Ureter (tissue), 1 donor: ENCODE measurements at places on chromosomes 4 and X.
A peak's percentile ranks its signal among the peaks of the same experiment; 100 is the strongest.

GRCh38 chr4:47040828-47041227, 9.5 kb downstream of the GABRB1 start:
- no peak for DNase-seq

DNA sequence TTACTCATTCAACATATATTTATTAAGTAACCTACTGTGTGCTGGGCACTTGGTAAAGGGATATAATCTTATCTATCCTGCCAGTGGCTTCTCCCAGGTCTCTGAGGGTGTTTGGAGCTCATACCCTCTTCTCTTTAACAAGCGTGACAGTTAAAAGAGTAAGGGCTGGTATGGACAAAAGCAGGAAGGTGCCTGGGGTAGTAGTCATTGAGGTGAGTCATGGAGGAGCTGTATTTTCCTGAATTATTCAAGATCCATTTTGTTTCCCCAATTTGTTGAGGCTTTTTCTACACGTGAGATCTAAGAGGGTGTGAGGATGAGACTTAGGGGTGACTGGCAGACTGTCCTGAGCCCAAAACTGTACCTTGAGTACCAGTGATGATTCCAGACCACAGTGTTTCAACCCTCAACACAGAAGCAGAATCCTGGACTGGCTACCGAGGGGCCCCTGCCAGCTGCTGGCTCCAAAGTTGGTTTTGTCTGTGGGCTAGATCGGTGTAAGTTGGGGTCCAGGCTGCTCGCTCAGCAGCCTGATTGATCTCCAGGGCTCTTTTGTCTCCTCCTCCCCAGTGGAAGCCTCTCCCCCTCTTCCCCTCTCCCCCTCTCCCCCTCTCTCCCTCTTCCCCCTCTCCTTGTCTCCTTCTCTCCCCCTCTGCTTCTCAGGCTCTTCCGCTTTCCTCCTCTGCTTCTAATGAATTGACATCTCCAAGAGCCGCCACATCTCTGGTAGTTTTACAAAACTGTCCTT, at the start of gene DRP2:
DRP2 (plus strand) TSS at position 671 of the 748 bp plus-strand sequence. CDS start 11,862 bp downstream, outside the sequence.
- DNase-seq, result no peak

- DNase-seq, result no peak
Observed at GRCh38 chrX:21661316-21661715, 3.2 kb upstream of the KLHL34 start.

DNA sequence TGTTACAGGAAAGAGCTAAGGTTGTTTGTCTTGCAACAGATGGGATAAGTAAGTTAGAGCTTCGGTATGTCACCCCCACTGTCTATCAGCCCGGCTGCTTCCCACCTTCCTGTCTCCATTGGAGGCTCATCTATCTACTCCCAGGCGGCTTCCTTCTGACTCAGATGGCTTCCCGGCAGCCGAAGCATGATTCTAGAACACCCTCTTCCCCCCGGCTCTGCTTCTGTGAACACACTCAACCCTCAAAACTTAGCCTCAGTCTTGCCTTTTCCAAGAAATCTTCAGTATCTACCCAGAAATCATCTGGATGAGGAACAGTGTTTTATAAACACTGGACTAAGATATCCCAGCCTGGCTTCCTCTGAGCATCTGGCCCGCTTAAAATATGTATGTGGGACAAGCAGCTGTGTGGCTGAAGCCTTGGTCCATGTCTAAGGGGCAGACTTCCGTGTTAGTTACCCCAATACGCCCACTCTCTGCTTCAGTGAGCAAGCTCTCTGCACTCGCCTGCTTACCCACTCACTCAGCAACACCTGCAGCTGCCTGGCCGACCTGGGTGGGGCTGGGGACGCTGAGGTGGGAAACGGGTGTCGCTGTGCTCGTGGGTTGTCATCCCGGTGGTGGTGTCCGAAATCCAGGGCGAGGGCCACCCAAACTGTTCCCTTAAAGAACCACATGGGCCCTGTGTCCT, 12.0 kb upstream of the SLC2A9 start:
- no peak for DNase-seq

- peak; percentile 48 for DNase-seq
Observed at GRCh38 chrX:129980540-129981199, 1.8 kb upstream of the BCORL1 start.

- DNase-seq, result no peak
Observed at GRCh38 chr4:71768123-71768522, 15.8 kb downstream of the GC start.

DNA sequence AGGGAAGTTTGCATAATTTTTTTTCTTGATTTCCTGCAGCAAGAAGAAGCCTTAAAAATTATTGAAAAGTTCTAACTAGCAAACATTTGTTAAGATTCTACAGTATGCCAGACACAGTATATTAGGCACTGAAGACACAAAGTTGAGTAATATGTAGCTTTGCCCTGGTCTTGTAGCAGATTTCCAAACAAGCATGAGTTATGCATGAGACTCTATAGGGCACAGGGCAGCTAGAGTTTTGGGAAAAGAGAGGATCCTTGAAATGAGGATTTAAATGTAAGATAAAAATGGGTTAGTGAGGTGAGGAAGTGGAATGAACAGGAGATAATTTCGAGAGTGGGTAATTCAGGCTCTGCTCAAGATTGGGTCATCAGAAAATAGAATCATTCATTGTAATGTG, 8.6 kb upstream of the GPRIN3 start:
- no peak for DNase-seq

DNA sequence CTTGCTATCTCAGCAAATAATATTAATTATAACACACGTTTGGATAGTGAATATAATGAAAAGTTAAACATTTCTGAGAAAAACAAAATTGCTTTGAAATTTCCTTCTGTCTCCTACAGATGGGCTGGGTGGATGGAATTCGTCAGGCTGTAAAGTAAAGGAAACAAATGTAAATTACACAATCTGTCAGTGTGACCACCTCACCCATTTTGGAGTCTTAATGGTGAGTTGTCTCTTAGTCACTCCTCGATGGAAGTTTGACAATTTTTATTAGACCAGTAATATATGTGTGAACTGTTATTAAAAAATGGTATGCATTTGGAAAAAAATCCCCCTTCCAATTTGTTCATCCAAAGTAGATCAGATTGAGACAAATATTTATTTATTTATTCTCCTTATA, 92.5 kb upstream of the BRS3 start:
- DNase-seq, result no peak

DNA sequence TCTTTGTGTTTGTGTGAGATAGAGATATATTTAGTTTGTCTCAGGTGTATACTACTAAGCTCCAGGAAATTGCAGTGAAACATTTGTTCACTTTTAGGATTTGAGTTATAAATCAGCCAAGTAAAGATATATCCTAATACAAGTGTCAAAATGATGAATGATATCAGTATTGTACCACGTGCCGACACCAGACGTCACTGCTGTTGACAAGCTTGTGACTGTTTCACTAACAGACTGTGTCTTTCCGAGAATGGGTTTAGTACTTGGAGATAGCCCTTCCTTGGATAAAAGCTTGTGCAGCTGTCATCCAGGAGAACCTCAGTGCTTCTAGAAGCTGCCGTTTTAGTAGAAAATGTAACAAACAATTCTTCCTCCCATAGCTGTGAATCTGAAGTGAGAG, 343.3 kb downstream of the FBXO8 start:
- no peak for DNase-seq

- DNase-seq, result no peak
Observed at GRCh38 chr4:148207068-148207467, 235.1 kb downstream of the NR3C2 start.

DNA sequence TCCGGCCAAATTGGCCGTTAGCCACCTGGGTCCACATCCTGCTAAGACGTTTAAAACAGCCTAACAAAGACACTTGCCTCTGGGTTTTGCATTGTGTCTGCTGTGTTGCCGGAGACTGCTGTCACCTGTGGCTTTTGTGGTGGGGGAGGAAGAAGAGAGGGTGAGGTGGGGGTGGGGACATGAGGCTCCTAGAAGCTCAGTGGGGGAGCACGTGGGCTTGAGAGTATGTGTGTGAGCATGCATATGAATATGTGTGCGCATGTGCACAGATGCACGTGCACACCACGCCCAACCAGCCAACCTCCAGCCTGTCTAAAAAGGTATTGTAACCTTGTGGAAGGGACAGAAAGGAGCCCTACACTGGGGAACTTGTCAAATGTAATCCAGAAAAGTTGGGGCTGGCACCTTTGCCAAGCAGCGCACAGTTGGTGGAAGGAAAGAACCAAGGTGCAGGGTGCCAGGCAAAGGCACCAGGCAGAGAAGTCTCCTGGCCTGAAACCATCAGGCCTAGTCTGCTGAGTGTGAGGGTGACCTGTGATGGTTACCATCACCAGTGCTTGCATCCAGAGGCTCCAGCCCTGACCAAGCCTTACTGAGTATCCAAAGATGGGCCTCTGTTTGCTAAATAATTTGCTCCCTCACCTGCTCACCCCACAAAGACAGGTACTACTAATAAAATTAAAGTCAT, 10.1 kb upstream of the SASH3 start:
- DNase-seq, result no peak

DNA sequence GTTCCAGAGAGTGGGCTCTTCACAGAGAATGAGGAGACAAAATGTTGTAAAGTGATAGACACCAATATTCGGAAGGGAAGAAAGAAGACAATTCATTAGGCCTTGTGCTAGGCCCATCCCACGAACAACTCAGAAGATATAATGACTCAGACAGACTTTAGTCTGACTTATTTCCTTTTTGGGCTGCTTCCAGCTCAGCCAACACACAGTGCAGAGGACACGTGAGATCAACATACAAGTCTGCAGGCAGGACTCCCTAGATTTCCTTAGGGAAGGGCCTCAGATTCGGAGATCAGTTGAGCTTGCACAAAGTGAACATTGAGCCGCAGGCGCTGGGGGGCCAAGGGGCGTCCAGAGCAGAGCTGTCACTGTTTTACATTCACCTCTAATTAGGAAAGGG, 290.7 kb upstream of the TENM3 start:
- DNase-seq, result no peak

GRCh38 chr4:148375584-148375983, 66.6 kb downstream of the NR3C2 start:
- no peak for DNase-seq

DNA sequence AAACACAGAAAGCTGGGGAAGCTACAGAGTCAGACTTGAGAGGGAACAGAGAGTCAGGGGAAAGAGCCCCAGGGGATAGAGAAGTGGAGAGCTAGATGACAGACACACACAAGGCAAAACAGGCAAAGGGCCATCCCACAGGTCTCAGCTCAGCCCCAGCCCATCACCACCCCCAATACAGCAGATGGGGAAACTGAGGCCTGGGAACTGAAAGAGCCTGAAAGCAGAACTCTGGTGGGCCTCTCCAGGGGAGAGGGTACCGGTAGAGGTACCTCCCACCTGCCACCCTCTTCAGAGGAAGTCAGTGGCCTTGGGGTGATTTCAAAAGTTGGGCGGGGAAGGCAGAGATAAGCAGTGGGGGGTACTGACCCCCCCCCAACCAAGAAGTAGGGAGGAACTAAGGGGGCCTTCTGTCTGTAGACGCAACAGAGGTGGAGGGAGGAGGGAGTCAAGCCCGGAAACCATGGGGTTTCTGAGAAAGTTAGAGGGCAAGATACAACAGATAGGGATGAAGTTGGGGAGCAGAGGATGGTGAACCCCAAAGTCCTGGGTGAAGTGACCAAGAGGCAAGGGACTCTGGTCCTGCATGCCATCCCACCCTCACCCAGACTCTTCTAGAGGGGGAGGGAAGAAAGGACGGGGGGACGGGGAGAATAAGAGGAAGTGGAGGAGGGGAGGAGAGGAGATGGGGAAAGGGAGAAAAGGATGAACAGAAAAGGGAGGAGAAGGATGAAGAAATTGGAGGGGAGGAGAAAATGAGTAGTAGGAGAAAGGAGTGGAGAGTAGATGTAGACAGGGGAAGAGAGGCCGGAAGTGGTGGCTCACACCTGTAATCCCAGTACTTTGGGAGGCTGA, 3.2 kb downstream of the GATA1 start:
- DNase-seq, result no peak

GRCh38 chr4:113162089-113162488, 112.6 kb downstream of the ANK2 start:
- DNase-seq, result no peak

DNA sequence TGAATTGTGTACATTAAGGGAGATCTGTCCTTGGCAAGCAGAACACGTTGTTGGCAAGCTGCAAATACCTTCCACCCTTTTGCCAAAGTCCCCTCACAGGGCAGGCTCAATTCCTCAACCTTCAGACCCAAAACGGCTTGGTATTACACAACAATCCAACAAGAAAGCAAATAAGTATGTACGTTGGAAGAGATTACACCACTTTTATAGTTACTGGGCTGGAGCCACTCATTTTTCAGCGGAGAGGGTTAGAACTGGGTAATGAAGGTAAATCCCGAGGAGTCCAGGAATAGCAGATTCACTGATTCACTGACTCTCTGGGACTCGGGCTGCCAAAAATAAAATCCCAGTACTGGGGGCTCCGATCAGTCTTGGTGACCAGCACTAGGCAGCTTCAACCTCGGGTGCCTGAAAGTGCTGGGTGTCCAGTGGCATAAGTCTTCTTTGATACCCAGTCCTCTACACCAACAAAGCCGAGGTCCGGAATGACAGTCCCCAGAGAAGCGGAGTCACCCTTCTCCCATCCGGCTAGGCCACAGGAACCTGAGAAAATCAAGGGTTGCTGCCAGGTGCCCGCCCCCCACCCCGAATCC, 587 bp downstream of the TIMM8A start:
- DNase-seq, result no peak

DNA sequence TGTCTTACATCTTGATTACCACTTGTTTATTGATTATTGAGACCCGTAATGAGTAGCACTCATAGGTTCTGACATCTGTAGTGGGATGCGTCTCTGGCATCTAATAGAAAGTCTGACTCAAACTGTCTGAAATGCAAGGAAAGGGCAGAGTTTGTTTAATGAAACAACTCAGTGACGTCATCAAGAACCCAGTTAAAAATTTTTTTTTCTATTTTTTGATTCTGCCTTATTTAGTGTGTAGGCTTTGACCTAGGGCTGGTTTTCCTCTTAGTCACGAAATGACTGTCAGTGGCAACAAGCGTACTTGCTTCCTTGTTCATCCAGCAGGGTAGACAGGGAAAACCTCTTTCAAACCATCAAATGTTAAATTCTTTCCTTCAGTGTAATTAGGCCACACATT, 3.1 kb upstream of the CDKL5 start:
- DNase-seq, result no peak

- no peak for DNase-seq
Observed at GRCh38 chr4:98574816-98575215, 83.6 kb downstream of the TSPAN5 start.

- no peak for DNase-seq
Observed at GRCh38 chr4:169756971-169757574, 671 bp downstream of the HPF1 start.

- DNase-seq, result no peak
Observed at GRCh38 chr4:110025056-110025455, 112.4 kb downstream of the EGF start.

GRCh38 chr4:6333301-6334202, 63.9 kb downstream of the WFS1 start:
- no peak for DNase-seq

DNA sequence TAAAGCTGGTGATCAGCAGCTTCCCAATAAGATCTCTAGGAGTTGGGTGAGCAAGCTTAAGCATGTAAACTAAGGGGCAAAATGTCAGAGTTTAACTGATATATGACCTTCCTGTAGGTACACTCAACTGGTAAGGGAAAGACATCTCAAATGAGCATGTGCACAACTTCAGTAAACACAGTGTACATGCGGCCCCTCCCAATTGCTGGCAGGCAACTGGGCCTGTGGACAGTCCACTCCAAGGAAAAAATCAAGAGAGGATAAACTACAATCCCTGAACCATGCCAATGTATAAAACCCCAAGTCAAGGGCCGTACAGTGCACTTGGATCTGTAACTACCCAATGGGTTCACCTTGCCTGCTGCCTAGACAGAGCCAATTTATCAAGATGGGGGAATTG, 4.9 kb upstream of the NAA11 start:
- DNase-seq, result no peak

- DNase-seq, result no peak
Observed at GRCh38 chr4:69735119-69735518, 25.3 kb downstream of the SULT1B1 start.

GRCh38 chrX:35098419-35098818, 155.8 kb downstream of the FAM47B start:
- DNase-seq, result no peak
